ENCODE measurements at places on chromosomes 3 and 15.
A peak's percentile ranks its signal among the peaks of the same experiment; 100 is the strongest.

- DNase-seq, result no peak
Measured at GRCh38 chr3:42771271-42771670, 1.8 kb downstream of the CCDC13 start.

GRCh38 chr15:45855907-45856579, 221.2 kb downstream of the SQOR start:
- no peak for DNase-seq

GRCh38 chr15:62880278-62880677, 162.3 kb upstream of the TPM1 start:
- DNase-seq, result no peak

GRCh38 chr3:963755-964154, 129.1 kb upstream of the CNTN6 start:
- no peak for DNase-seq

DNA sequence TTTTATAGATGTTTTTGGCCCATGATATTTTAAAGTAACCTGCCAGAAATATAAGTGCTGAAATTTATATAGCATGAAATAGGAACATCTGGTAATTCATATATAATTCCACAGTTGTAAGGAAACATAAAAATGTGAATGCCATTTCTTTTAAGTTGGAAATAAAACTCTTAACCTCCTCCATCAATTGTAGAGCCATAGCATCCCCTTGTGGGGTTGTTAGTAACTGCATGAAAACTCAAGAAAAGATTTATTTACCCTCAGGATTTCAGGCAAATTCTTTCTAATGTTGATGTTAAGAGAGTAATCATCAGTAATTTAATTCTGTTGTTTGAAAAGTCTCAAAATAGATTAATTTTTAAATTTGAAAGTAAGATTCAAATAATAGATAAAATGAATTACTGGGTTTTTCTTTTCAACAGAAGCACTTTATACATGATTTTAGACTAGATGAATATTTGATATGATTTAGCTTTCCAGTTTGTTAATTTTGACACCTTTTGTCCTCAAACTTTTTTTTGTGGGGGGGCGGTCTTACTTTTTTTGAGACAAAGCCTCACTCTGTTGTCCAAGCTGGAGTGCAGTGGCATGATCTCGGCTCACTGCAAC, 74.7 kb downstream of the RASA2 start:
- DNase-seq, result peak; percentile 83

DNA sequence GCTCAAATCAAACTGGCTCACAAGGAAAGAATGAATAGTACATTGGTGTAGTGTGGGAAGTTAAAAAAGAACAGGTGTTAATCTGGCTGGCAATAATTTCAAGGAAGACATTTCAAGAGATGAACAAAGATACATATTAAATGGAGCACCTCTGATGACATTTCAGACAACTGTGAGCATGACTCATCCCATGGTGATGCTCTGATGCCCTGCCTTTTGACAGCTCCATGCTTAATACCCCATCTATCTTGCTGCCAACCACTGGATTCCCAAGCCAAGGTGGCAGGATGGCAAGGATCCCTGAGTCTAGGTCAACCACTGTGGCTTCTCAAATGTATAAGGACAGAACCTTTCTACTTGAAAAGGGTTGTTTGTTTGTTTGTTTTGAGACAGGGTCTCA, 29.3 kb downstream of the LRRC2 start:
- no peak for DNase-seq

DNA sequence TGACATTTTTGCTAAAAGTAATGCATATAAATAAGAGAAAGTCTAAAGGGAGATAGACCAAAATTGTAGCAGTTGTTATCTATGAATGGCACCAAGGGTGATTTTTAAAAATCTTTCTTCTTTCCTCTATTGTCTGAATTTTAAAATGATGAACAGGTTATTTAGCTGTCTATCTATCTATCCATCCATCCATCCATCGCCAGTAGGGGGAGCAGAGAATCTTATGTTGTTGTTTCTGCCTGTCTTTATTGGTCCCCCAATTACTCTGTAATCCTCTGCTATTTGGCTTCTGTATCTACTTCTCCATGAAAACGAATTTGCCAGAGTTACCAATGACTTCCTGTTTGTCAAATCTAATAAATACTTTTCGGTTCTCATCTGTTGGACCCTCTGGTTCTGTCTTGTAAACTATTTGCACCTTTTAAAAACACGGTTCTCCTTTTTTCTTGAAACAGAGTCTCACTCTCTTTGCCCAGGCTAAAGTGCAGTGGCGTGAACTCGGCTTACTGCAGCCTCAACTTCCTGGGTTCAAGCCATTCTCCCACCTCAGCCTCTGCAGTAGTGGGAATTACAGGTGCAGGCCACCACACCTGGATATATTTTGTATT, 86.0 kb downstream of the ECT2 start:
- DNase-seq, result peak; percentile 6

DNA sequence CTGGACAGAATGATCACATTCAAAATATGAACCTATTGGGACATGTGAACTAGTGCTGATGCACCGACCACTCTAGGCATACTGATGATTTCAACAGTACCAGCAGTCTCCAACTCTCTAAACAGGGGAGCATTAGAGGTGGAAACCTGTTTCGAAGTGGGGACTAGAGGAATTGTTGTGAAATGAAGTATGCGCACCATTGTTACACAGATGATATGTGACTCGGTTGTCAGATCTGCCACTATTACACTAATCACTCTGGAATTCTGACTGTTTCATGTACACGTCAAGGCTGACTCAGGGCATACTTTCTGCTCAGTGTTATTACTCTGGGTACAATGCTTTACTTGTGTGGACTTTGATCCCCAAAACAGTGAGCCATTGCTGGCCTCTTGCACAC, 198.2 kb upstream of the UBE2E2 start:
- no peak for DNase-seq

DNA sequence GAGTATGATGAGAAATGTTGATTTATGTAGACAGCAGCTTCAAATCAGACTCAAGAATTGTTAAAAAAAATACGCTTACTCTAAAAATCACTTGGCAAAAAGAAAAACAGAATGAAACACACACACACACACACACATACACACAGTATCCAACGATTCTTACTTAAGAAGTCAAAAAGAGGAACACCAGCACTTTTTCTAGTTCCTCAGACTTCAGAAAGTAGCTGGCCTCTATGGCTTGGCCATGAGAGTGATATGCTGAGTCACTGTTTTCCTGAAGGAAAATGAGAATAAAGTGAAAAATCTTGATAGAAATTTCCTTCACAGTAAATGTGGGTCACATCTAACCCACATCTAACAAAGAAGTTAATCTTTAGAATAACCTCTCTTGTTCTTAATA, 22.1 kb downstream of the CNTN3 start:
- no peak for DNase-seq

Measured in CD4-positive, alpha-beta T cell treated with Interleukin-17A for 1 hour (primary cell).